Adipose tissue (tissue), 3 donors: ENCODE measurements at places on chromosomes 4 and X. TPM values are rescaled to one million over a fixed set of nuclear protein-coding genes. Genes with fewer than 3 reads are reported as not detected.

Gene TNIP2
- polyA plus RNA-seq = 52.9 TPM

Gene F11
- polyA plus RNA-seq = not detected

Gene UGT2A1
- polyA plus RNA-seq = not detected

Gene ARSJ
- polyA plus RNA-seq = 0.77 TPM

Gene CXorf65
- 0.19 TPM for polyA plus RNA-seq

Gene RGN
- 6.0 TPM for polyA plus RNA-seq

Gene FRMD7
- polyA plus RNA-seq = not detected

Gene PHKA2
- 30.3 TPM for polyA plus RNA-seq

Gene HTRA3
- polyA plus RNA-seq = 5.8 TPM

Gene CT45A2
- polyA plus RNA-seq = not detected

Gene MAGEC1
- not detected for polyA plus RNA-seq

Gene TEX13B
- not detected for polyA plus RNA-seq

Gene ACE2
- polyA plus RNA-seq = 3.7 TPM

Gene SYTL4
- polyA plus RNA-seq = 8.0 TPM

Gene LRIT3
- polyA plus RNA-seq = not detected

Gene SGMS2
- 4.5 TPM for polyA plus RNA-seq

Gene TRIM75
- not detected for polyA plus RNA-seq

Gene MAGEA11
- not detected for polyA plus RNA-seq

Gene NLGN3
- 0.15 TPM for polyA plus RNA-seq

Gene MYL5
- 33.9 TPM for polyA plus RNA-seq

Gene ALAS2
- polyA plus RNA-seq = not detected

Gene KIAA0232
- 9.8 TPM for polyA plus RNA-seq

Gene CTAG1A
- not detected for polyA plus RNA-seq
